ENCODE measurements at places on chromosomes 4 and X. TPM values are rescaled to one million over a fixed set of nuclear protein-coding genes. Genes with fewer than 3 reads are reported as not detected.

GRCh38 chr4:125011646-125012045 lies 299.1 kb upstream of the ANKRD50 start:
- no peak for DNase-seq
- no peaks in the 10 kb centered on the region for H3K4me1 ChIP-seq
- H3K27me3 ChIP-seq, result no peaks in the 10 kb centered on the region
- no peak overlapping the region for H3K27ac ChIP-seq

GRCh38 chr4:3442959-3443749 lies 1.4 kb downstream of the HGFAC start:
- no peak overlapping the region for H3K4me3 ChIP-seq
- H3K36me3 ChIP-seq, result no peaks in the 10 kb centered on the region
- H3K27me3 ChIP-seq, result no peaks in the 10 kb centered on the region
- no peak overlapping the region for H3K27ac ChIP-seq
- no peaks in the 10 kb centered on the region for H3K4me1 ChIP-seq

The CNGA1 gene
- not detected for polyA plus RNA-seq

GRCh38 chr4:126435491-126435890 lies 1120.7 kb downstream of the FAT4 start:
- H3K4me3 ChIP-seq, result no peak overlapping the region
- no peak overlapping the region for H3K27ac ChIP-seq
- DNase-seq, result no peak
- H3K27me3 ChIP-seq, result peaks cover 3% of the 10 kb centered on the region

GRCh38 chr4:120801137-120801758 lies 121.3 kb downstream of the PRDM5 start:
- no peaks in the 10 kb centered on the region for H3K4me1 ChIP-seq
- no peaks in the 10 kb centered on the region for H3K27me3 ChIP-seq
- no peak for DNase-seq
- H3K4me3 ChIP-seq, result no peak overlapping the region

GRCh38 chr4:143351774-143352451 lies 15.2 kb downstream of the GAB1 start:
- no peak for DNase-seq
- peaks cover under 1% of the 10 kb centered on the region for H3K4me1 ChIP-seq
- no peak overlapping the region for H3K4me3 ChIP-seq
- no peak overlapping the region for H3K27ac ChIP-seq
- no peaks in the 10 kb centered on the region for H3K36me3 ChIP-seq
- no peaks in the 10 kb centered on the region for H3K27me3 ChIP-seq

GRCh38 chr4:153018031-153018430 lies 81.9 kb downstream of the FHDC1 start:
- H3K27ac ChIP-seq, result no peak overlapping the region
- no peak overlapping the region for H3K4me3 ChIP-seq
- DNase-seq, result no peak
- no peaks in the 10 kb centered on the region for H3K36me3 ChIP-seq

GRCh38 chrX:94058728-94059382 lies 384.8 kb downstream of the FAM133A start:
- H3K27me3 ChIP-seq, result no peaks in the 10 kb centered on the region
- no peak for DNase-seq
- H3K4me1 ChIP-seq, result no peaks in the 10 kb centered on the region
- H3K4me3 ChIP-seq, result no peak overlapping the region
